NCI-H2081 treated with DMSO at 0.1 percent for 48 hours (cell line): ENCODE measurements at places on chromosomes 2 and 18.

- DNase-seq: no peak
Measured at GRCh38 chr2:132465917-132466316, 49.3 kb downstream of the GPR39 start.

DNA sequence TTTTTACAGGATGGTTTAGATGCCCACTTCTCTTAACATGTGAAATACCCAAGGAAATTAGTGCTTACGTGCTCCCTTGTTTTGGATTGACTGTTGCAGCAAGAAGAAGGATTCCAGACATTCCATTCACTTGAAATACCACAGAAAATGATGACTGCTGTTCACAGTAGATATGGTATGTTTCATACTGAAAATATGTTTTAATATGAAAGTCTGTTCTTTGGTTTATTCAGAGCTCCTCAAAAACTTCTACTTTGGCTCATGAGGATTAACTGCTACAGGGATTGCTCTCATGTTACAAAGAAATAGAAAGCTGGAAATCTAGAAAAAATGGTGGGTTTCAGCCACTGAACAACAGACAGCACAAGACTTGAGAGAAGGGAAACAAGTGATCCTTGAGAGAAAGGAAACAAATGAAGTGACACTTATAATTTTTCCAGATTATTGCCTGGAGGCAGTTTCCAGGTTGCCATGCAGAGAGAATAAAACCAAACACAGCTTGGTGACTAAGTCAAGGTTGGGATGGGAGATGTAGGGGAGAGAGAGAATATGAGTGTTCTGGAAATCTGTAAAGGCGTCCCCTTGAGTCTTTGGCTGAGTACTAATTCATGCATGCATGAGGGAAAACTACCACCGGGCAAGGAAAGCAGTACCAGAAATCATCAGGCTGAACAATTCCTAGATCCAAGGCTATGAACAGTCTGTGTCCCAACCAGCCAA lies 348.1 kb downstream of the CLIP4 start:
- DNase-seq: no peak

- no peak for DNase-seq
Measured at GRCh38 chr2:239168575-239168974, 232.2 kb downstream of the HDAC4 start.

DNA sequence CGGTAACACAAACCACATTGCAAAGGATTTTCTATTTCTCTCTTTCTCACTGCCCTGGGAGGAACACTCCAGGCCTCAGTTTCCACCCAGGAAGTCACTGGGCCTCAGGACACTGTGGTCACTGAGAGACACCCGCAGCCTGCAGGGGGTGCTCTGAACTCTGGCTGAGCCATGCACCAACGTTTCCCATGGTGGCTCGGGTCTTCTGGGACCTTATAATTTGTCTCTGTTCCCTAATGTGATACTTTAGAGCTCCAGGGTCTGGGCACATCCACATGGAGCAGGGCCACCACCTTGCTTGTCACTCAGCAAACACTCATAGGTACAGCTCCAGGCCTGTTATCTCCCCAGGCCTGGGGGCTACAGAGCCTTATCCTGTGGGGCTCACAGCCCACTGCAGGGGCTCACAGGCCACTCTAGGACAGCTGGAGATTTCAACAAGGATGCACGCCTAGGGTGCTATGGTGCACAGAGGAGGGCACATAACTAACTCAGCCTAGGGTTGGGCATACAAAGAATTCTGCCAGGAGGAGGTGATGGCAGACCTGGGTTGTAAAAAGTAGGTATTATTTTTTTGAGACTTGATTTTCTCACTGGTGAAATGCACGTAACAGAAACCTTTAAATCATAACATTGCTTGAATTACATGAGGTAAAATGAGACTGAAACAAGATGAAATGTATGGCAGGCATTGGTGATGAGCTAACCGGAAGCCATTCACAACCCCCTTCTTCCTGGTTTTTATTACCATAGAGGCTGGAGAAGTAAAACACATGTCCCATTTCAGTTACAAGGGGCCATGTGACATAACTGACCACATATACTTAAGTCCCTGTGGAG lies 3.0 kb upstream of the HS1BP3 start:
- no peak for DNase-seq

- DNase-seq: no peak
Measured at GRCh38 chr2:161384864-161385263, 31.2 kb upstream of the TBR1 start.
